Hypothalamus (tissue), 51 donors: ENCODE measurements at places on chromosomes 2 and 18.

- DNase-seq: no peak
Measured at GRCh38 chr2:145715601-145716000, 1195.7 kb upstream of the ZEB2 start.

DNA sequence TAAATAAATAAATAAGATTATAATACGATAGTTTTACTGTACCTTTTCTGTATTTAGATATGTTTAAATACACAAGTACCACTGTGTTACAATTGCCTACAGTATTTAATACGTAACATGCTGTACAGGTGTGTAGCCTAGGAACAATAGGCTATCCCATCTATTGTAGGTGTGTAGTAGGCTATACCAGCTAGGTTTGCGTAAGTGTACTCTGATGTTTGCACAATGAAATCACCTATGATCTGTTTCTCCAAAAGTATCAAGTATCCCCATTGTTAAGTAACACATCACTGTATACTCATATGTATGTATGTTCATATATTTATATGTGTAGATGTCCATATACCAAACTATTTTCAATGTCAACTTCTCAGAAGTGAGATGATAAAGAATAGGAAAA, 118.2 kb upstream of the RND3 start:
- DNase-seq: no peak

DNA sequence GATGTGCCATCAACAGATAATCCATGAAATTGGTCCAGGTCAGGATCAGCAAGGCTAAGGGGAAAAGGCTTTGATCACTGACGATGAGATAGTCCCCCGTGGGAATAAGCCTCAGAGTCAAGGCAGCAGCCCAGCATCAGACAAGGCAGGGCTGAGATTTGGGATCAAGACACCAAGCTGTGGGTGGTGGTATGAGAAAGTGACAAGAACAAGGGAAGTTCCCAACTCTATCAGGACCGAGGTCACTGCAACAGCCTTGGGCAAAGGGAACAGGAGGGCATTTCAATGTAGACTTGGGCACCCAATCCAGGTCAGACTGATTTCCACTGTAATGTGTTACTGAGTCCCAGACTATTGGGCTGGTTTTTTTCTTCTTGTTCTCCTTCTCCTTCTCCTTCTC, 18.7 kb downstream of the PLEK start:
- no peak for DNase-seq

DNA sequence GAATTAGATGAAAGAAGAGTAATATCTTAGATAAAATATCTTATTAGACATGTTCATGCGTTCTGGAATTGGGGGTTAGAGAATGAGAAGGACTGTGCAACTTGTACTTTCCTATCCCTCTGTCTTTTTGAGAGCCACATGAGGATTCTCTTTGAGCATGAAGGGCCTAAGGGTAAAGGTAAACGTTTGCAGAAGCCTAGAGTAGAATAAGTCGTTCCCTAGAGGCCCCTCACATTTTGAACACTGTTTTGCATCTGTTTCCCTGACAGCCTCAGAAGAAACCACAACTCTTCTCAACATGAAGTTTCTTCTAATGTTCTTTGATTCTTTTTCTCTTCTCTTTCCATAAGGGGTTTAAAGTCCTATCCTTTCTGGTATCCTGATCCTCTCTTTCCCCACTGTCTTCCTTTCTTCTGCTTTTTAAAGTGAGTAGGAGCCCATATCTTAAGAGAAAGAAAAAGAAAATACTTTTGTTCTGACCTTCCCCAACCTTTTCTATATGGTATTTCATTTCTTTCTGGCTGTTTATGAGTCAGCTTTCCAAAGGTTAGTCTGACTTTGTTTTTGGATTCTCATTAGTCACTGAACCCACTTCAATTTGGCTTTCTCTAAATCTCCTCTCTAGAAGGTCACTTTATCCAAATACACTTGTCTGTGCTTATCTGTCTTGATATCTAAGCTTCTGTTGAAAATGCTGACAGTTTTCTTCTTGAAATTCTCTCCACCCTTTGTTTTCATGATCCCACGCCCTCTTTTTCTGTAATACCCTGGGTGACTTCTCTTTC, 34.8 kb downstream of the PPP1R1C start:
- DNase-seq: no peak

DNA sequence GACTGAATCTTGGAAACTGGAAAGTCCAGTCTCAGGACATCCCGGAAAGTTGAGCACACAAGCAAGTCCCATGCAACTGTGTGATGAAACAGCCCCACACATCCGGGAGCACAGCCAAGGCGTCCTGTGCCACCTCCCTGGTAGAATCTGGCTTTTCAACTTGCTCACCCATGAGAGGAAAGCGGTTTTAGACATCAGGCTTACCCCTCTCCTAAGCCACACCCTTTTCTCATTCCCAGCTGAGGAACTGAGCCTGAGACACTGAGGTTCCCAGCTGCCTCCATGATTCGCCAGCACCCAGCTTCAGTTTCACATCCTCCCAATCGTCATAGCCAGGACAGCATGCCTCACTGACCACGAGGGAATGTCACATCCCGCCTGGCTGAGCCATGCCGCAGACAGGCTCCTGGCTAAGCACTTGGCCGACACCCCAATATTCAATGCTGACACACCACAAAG, 60.3 kb downstream of the STEAP3 start:
- DNase-seq: peak; percentile 46

GRCh38 chr2:240782221-240782885, 37.7 kb downstream of the KIF1A start:
- DNase-seq: no peak

- no peak for DNase-seq
Measured at GRCh38 chr2:197024206-197024605, 97.7 kb upstream of the PGAP1 start.

- no peak for DNase-seq
Measured at GRCh38 chr2:164903951-164904350, 51.4 kb downstream of the SLC38A11 start.

- no peak for DNase-seq
Measured at GRCh38 chr2:158776231-158776630, 18.9 kb upstream of the DAPL1 start.

DNA sequence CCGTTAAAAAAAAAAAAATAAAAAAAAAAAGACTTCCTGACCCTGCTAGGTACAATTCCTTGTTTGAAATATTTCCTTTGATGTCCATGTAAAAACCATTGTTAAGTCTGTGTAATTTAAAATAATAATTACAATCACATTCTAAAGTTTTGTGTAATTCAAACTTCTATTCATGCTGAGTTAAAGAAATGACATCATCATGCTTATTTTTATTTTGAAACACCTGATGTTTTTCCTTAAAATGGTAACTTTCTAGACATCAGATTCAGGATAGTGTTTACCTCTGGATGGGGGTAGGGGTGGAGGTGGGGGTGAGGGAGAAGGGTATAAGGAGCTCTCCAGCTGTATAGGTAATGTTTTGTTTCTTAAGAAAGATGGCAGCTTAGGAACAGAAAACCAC, 92.8 kb downstream of the ADCYAP1 start:
- no peak for DNase-seq

- no peak for DNase-seq
Measured at GRCh38 chr2:1420746-1421480, 7.7 kb downstream of the TPO start.

GRCh38 chr18:4391859-4392258, 63.2 kb downstream of the DLGAP1 start:
- no peak for DNase-seq

GRCh38 chr2:7835693-7836680, 845.9 kb upstream of the ID2 start:
- DNase-seq: no peak

DNA sequence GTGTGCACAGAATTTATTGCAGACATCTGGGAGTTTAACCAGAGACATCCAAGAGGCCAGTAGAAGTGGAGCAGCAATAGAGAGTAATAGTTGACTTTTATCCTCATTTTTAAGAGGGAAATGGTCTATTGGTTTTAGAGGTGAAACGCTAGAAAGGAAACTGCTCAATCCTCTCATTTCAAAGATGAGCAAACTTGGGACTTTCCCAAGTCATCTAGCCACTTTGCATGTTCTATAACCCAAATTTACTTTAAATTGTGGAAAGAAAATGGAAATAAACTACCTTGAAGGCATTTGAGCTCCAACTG, 601.7 kb downstream of the ARHGAP15 start:
- no peak for DNase-seq

GRCh38 chr18:39795350-39795749, 2159.7 kb upstream of the PIK3C3 start:
- no peak for DNase-seq

DNA sequence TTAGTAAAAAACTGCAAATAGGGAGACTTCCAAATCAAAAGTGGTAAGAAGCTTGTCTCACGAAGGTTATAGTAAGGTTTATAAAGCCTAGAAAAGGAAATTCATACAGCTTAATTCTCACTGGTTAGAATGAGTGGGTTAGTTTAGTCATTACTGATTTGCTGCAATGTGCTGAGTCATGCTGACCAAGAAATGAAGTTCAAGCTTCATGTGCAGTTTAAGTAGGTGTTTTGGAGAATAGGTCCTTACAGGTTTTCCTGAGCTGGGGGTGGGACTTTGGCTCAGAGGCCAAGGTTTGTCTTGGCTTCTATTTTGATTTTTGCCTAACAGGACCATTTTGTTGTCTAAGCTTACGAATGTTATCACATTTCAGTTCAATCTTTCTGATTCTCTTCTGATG, 15.1 kb downstream of the CLIP4 start:
- DNase-seq: no peak

DNA sequence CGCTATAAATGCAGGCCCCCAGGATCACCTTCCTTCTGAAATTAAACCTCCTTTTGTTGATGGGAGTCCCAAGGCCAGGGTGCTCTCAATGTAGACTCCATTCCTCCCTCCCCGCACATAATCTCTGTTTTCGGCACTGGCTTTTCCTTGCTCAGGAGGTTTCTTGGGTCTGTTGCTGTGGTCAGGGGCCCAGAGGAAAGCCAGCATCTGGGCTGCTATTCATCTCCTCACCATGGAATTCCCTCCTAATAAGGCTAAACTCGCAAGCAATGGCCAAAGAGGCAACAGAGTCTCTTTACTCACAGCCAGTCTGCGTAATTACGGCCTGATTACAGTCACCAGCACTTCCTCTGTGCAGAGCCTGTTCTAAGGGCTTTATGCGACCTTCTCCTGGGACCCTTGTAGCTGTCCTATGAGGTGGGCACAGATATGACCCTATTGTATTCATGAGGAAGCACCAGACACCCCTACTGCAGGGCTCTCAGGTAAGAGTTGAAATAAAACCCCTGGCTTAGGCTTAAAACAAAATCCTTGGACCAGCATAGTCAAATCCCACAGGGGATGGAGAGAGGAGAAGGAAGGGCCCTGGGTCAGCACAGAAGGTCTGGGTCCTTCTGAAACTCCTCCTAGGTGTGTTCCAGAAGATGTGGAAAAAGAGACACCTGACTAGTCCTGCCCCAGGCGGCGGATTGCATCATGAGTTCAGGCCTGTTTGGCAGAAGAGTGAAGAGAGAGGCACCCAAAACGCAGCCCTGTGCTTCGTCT, 105.0 kb upstream of the SH3BP4 start:
- DNase-seq: no peak

DNA sequence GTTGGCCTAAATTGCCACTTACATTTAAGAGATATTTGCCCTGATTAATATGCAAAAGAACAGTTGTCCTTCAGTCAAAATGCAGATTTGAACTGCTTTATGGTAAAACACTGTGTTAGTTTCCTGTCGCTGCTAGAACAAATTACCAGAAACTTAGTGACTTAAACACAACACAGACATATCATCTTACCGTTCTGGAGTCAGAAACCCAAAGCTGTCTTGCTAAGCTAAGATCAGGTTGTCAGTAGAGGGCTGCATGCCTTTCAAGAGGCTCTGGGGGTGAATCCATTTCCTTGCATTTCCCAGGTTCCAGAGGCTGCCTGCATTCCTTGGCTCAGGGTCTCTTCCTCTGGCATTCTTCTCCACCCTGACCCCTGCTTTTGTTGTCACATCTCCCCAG, 149.5 kb downstream of the FAM161A start:
- DNase-seq: no peak

DNA sequence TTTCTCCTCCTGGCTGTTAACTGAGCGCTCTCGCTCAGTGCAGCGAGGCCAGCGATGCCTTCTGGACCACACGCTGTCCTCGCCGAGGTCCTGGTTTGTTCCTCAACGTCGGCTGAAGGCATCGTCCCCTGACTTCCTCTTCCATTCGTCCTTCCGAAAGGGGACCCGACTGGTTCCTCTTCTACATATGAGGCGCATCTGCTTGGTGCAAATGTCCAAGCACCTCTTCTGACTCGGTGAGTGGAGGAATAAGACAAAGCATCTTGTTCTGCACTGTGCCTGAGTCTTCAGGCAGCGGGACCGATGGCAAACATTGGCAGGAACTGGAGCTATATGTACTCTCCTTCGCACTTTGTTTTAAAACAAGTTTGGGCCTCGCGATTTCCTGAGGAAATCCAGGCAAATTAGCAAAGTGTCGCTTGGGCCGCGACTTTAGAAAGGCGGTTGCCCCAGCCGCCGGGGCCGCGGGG, 621 bp upstream of the KCNS3 start:
- no peak for DNase-seq

DNA sequence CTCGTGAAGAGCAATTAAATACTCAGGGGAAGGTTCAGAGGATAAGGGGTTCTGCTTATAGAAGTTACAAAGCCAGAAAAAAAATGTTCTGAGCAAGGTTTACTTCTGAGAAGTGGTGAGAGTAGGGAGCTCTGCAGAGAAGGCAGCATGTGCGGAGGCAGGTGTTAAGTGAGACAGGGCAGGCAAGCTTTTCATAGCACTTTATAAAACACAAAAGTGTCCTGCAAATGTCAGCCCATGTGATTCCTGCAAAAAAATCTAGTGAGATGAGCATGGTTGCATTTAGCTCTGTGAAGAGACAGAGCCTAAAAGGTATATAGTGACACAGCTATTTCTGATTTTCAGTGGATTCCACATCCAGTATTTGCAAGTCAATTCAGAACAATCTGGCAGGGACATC, 223.8 kb upstream of the SYT4 start:
- DNase-seq: no peak

GRCh38 chr2:78999406-78999805, 26.1 kb upstream of the REG3G start:
- no peak for DNase-seq

GRCh38 chr2:122164964-122165363, 409.5 kb downstream of the TSN start:
- no peak for DNase-seq

DNA sequence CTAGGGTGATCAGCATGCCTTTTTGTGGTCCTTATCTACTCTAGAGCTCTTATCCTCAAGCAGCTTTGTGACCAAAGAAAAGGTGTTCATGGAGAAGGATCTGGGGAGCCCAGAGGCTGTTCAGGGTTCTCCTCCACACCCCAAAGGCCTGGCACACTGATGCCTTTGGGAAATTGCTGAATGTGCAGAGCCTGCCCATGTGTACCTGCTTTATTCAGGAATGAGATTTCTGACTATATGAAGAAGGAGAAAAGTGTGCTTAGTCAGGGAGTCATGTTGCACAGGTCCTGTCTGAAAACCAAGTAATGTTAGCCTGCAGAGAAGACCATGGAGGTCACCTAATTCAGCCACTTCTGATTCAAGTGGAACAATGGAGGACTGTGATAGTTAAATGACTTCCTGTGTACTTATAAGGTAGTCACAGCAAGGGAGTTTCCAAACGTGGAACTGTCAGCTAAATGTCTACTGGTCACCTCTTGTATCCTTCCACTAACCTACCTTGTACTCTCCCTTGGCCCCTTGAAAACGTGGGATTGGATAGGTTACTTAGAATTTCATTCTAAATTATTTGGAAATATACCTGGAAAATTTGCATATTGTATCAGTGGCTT, 81.3 kb downstream of the LIMS1 start:
- no peak for DNase-seq
